NCI-H1694 (cell line): ENCODE measurements at places on chromosomes 16 and 17.
A peak's percentile ranks its signal among the peaks of the same experiment; 100 is the strongest.

DNA sequence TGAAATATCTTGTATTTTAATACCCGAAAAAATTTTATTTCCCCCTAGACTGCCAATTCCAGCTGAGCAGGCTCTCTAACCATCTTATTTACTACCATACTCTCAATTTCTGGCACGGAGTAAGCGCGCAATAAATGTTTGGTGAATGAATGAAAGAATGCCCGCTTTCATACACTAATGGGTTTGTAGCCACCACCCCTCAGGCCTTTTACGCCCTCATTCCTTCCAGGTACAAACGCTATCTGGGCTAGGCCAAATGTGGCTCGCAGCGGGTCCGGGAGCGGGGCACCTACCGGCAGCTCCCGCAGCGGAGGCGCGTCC, 536 bp upstream of the PLD2 start:
- no peak for DNase-seq

DNA sequence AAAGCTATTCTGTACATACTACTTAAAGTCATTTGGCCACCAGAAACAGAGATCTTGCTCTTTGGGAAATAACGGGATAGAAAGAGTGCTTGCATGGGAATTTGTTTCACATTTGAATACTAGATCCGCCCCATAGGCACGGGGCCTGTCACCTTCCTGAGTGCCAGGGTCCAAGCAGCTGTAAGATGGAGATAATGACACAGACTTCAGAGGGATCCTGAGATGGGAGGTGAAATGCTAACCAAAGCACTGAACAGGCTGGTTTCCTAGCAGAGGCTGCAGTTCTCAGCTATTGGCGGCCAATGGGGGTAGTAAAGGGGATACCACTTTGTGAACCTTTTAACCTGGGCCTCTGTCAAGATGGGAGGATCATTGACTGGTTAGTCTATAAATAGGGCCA, 225.4 kb downstream of the IRF8 start:
- no peak for DNase-seq

DNA sequence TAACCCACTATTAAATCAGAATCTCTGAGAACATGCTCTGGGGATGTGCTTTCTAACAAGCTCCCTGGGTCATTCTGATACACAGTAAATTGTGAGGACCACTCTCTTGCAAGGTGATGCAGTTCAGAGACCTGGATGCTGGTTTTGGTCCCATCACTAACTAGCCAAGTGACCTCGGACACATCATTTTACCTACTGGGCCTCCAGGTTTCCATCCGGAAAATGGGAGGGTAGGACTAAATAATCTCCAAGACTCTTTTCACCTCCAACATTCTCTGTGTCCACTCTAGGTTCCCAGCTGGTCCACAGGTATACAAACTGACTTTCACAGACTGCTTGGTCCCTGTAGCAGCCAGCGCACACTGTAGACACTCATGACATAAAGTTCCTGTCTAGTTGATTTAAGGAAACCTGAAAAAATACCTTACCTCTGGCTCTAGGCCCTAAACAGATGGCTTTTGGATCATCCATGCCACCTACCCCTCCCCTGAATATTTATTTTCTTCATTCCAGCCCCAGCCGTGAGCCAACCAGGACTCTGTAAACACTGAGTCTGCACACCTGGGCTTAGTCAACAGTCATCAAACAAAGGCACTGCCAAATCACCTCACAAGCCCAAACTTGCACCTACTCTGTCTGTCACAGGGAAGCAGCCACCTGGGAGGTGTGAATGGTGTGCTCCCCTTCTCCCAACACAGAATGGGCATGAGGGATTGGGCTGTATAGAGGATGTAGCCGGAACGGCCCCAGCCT, 51.3 kb upstream of the MRPS23 start:
- no peak for DNase-seq

DNA sequence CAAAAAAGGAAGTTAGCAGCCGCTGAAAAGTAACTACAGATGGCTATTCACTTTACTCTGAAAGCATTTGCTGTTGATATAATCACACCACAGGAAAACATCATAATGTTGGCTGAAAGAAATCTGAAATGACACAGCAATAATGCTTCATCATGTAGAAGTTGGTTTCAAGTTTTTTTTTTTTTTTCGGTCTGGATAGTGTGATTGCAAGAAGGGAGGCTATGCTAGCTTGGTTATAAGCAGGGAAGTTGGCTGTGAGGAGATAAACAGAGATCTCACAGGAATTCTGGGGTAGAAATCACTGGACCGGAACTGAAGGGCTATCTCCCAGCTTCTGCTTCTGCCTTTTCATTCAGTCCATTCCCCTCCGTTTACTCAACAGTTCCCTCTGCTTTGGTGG, 57.9 kb downstream of the MYO1D start:
- no peak for DNase-seq

GRCh38 chr17:28527859-28528258, 21.7 kb downstream of the FOXN1 start:
- no peak for DNase-seq

DNA sequence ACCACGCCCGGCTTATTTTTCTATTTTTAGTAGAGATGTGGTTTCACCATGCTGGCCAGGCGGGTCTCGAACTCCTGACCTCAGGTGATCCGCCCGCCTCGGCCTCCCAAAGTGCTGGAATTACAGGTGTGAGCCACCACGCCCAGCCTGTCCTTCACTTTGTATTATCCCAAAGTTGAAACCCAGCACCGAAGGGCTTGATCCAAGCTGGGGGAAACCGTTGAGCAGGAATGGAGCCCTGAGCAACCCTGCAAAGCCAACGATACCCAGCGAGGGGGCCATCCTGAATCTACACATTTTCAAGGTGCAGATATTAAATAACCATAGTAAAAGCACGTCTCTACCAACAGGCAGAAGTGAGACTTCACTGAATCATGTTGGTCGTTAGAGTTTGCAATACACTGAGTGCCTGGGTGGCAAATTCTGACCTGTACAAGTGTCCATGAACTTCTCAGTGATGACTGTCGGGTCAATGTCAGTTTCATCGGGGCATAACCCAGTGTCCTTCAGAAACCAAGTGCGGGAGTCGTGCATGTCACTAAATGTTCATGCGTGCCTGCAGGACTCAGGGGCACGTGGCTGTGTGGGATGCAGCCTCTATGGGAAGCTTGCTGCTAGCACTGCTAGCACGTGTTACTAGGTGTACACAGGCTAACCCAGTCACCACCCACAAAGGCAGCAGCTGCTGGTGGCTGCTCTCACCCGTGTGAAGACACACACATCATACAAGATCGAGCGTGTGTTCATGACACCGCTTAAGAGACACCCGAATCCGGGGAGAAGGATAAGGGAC, 10.5 kb upstream of the RBFOX3 start:
- peak; percentile 73 for DNase-seq

DNA sequence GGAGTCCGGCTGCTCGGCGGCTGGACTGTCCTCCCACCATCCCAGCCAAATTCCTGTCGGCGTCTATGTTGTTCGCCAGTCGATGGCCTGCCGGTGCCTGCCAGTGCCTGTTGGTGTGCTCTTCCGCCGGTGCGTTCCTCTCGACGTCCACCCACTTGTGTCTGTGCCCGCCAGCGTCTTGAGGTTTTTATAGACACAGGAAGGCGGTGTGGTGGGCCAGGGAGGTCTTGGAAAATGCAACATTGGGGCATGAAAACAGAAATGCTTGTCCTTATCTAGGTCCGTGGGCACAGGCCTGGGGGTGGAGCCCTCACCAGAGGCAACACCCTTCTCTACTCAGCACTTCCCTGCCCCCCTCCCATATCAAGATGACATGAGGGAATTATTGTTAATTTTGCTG, 167.8 kb downstream of the IRF8 start:
- no peak for DNase-seq

DNA sequence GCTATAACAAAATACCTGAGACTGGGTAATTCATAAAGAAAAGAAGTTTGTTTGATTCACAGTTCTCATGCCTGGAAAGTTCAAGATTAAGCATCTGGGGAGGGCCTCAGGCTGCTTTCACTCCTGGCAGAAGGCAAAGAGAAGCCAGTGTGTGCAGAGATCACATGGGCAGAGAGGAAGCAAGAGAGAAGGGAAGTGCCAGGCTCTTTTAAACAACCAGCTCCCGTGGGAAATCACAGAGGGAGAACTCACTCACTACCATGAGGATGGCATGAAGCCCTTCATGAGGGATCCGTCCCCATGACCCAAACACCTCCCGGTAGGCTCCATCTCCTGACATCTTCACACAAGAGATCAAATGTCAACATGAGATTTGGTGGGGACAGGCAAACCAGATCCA, 501.6 kb downstream of the MAF start:
- DNase-seq = no peak

DNA sequence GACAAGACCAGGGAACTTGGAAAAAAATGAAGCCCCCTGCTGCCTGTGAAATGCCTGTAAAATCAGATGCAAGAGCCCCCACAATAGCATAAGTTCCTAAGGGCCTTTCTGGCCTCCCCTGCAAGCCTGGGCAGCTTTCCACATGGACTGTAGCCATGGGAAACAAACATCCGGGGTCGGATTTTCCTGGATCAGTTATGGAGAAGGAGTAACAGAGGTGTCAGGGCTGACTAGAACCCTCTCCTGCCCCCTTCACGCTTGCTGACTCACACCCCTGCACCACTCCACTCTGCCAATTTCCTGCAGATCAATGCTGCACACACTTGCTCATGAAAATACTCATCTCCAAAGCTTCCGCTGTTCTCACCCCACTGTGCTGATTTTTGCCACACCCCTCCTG, 258.6 kb downstream of the CBLN1 start:
- peak; percentile 18 for DNase-seq

DNA sequence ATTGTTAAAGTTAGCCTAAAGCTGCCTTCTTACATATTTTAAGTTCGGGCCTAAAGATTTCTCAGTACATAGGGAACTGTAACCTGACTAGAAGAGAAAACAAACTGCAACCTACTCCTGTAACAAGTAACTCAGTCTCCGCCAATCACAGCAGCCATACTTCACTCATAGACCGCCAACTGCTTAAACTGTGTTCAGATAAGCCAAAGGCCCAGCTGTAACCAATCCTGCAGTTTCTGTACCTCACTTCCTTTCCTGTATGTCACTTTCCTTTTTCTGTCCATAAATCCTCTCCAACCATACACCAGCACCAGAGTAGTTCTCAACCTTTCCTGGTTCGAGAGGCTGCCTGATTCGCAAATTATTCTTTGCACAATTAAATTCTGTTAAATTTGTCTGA, 41.5 kb downstream of the GLG1 start:
- no peak for DNase-seq

- no peak for DNase-seq
These were observed 46.0 kb downstream of the SLC7A5 start for GRCh38 chr16:87823181-87823929.

GRCh38 chr16:75026892-75027391, 28.1 kb downstream of the ZNRF1 start:
- no peak for DNase-seq

DNA sequence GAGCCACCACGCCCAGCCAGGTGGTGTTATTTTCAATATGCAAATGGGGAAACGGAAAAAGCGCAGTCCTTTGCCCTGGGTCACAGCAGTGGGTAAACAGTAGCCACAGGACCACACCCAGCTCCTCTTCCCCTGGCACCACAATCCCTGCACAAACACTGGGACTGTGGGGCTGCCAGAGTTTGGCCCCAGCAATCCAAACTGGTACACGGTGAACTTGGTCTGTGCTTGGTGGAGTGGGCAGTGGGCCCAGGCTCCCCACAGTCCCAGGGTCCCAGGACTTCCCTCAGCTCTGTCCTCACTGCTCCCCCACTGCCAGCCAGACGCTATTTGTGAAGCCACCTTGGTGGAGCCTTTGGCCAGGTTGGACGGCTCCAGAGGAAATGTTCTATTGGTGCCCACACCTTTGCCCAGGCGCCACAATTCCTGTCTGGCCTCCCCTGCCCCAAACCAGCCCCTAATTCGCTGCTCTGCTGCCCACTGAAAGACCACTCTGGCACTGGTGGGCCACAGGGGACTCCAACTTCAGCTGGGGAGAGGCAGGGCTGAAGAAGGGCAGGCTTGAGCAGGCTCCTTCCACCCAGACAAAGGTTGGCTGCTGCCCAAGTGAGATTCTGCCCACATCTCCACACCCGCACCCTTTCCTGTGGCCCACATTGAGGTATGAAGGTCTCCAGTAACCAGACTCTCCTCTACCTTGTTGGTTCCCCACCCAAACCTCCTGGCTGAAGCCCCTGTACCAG, 2.1 kb downstream of the CHAD start:
- DNase-seq = no peak

DNA sequence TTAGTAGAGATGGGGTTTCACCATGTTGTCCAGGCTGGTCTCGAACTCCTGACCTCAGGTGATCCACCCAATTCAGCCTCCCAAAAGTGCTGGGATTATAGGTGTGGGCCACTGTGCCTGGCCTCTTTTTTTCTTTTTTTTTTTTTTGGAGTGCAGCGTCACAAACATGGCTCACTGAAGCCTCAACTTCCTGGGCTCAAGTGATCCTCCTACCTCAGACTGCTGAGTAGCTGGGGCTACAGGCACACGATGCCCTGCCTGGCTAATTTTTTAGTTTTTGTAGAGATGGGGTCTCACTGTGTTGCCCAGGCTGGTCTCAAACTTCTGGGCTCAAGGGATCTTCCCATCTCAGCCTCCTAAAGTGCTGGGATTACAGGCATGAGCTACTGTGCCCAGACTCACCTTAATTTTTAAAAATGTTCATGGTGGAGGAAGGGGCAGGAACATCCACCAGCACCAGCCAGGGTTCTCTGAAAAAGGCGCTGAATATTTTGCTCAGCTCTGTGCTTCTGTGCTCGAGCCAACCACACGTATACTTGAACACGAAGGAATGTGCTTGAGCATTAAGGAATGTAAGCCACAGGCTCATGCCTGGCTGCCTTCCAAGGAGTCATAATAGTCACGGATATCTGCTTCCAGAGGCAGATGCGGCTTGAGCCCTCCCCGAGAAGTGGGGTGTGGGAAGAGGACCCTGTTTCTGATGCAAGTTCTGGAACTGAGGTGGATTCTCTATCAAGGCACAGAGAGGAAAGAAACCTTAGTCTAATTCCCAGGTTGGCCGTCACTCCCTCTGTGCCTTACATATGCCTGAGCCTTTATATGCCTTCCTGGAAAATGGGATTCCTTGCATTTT, 65.5 kb upstream of the CREBBP start:
- no peak for DNase-seq

GRCh38 chr17:27442702-27443101, 13.5 kb upstream of the KSR1 start:
- DNase-seq = no peak

DNA sequence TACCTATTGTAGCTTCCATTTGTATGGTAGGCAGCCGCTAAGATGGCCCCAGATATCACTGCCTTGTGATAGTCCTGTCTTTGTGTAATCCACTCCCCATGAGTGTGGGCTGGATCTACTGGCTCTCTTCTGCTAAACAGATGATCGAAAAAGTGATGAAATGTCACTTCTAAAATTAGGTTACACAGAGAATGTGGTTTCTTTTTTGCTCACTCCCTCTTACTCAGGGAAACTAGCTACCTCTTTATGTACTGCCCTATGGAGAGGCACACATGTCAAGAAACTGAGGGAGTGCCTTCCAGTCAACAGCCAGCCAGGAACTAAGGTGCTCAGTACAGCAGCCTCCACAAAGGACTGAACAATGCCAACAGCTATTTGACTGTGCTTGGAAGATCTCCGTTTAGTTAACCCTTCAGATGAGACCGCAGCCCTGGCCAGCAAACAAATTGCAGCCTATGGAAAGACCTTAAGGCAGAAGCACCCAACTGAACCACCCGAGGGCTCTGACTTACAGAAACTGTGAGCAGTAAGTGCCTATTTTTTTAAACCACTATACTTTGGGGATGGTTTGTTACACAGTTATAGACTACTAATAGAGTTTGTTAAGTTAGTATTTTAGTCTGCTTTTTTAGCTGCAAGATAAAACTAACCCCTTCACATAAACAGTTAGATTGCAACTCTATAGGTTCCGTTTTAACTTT, 113.2 kb upstream of the MAF start:
- DNase-seq = no peak
